ENCODE measurements at places on chromosomes 13 and 19.

- no peak for DNase-seq
These were observed 2.6 kb upstream of the PSG11 start for GRCh38 chr19:43028866-43029265.

DNA sequence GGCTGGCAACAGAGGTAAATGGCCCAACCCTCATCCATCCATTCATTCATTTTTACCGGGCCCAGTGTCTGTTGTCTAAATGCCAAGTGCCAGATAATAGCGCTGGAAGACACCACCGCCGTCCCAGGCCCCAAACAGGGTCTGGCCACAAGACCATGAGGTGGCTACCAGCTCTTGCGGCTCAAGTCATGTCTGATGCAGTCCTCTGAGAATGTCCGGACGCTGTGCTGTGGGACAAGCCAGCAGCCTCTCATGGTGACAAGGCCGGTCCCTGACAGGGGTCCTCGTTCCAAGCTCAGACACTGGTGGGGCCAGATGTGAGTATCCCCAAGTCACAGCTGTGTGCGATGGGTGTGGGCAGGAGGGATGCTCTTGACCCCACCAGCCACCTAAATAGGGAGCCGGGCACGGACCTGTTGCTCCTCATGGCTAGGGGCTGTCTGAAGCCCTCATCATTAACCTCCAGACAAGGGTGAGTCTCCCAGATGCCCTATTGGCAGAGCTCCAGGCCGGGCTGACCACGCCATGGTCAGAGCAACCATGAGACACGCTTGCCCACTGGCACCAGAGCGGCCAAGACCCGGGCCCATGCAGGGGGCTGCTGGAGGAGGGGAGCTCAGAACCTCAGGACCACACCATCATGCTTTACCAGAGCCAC is 58.4 kb downstream of the MLLT1 start:
- DNase-seq = no peak

GRCh38 chr19:19461306-19461670 is 54.1 kb downstream of the TSSK6 start:
- DNase-seq = no peak

- no peak for DNase-seq
These were observed 84.9 kb downstream of the CHST8 start for GRCh38 chr19:33706631-33707030.

DNA sequence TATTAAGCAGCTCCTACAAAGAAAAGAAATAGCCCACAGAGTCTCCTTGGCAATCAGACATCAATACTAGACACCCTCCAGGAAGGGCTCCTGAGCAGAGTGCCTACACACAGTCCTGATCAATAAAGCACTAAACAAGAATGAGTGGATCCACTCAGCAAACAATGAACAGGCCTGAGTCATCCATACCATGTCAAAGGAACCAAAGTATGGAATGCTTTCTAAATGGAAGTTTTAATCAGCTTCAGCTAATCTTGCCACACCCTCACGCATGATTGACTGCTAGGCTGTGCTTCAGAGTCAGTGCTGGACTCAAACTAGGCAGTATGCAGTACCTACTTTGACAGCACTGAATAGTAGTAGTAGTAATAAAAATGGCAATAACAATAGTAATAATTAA is 392.7 kb upstream of the HTR2A start:
- no peak for DNase-seq

GRCh38 chr19:4597975-4598671 is 38.6 kb upstream of the SEMA6B start:
- DNase-seq = peak; percentile 20

DNA sequence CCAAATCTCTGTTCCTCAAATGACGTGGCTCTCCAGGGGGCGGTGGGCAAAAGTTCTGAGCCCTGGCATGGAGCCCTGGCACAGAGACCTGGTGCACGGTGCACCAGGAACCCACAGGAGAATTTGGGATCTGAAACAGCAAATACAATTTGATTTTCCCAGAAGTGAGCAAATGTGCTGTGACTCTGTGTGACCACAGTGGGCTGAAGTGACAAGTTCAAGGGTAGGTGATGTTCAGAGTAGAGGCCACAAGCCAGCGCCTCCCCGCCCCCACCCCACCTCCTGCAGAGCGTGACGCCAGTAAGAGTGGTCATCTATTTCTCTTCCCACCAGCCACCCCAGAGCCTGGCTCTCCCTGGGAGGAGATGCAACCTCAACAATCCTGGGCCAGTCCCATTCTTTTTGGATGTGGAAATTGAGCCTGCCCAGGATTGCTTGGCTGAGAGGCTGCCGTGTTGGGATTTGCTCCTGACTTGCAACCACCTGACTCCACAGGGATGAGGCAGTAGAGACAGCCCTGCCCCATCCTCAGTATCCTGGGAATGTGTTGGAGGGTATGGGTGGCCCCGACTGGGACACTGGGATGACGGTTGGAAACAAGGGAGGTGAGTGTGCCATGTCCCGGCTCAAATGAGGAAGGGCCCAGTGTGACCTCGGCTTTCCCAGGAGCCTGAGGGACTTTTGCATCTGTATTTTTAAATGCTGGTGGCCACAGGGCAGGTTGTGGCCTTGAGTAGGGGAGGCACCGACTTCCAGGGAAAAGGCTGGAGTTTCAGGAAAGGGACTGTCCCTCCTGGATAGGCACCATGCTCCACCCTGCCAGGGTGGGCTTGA is 11.1 kb upstream of the BCL3 start:
- no peak for DNase-seq

GRCh38 chr13:30085087-30085486 is 222.3 kb downstream of the KATNAL1 start:
- DNase-seq = no peak

DNA sequence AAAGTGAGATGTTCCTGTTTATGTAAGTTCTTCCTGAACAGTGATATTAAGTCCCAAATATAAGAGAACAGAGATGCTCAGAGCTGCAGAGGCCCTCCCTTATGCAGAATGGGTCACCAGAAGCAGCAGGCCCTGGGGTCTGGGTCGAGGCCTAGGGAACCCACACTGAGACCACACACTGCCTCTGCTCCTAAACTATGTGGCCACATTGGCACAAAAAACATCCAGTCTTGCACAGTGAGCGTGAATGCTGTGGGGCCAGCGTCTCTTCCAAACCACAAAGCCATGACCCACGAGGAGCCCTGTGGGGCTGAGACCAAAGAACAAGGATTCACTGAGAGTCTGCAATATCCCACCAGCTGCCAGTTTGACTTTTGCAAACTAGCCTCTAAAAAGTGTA is 23.6 kb downstream of the PROZ start:
- no peak for DNase-seq

DNA sequence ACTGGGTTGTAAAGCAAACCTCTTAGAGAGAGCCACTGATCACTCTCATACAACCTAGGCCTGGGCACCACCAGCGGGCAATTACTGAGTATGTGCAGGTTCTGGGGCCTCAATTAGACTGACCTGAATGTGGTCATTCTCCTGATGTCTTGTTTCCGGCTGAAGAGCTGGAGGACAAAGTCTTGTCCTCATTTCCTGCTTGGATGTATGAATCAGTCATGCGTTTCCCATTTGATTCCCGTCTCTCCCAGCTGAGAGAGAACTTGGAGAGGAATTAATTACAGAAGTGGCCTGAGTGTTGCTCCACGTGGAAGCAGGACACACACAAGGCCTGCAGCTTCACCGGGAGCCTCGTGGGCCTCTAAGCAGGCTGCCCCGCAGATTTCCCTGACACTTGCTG is 799.3 kb upstream of the ARGLU1 start:
- DNase-seq = no peak

DNA sequence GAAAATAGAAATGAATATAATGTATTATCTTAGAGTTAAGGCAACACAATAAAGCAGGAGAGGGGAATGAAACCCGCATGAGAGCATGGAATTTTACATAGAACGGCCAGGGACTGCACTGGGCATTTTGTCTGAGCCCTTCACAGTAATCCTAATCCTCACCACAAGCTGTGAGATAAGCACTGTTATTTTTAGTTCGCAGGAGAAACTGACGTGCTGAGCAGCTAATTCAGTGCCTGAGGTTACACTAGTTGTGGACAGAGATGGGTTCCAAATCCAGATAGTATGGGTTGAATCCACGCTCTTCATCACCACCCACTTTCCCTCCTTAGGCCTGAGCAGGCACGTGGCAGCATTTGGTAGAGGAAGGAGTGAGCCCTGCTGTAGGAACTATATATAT is 24.8 kb upstream of the ZNF527 start:
- DNase-seq = no peak

GRCh38 chr19:5977222-5977784 is 637 bp downstream of the RANBP3 start:
- no peak for DNase-seq

- no peak for DNase-seq
These were observed 30.1 kb upstream of the PEPD start for GRCh38 chr19:33551676-33552075.

GRCh38 chr13:20024702-20025101 is 66.2 kb downstream of the ZMYM2 start:
- DNase-seq = no peak

GRCh38 chr19:41192574-41193429 is at the start of gene CYP2S1:
Gene CYP2S1, plus strand, starts transcription at chr19:41193219. Its CDS starts 46 bp downstream, at chr19:41193265.
- no peak for DNase-seq

- peak; percentile 89 for DNase-seq
These were observed 15.1 kb downstream of the CCDC124 start for GRCh38 chr19:17947815-17948513.

DNA sequence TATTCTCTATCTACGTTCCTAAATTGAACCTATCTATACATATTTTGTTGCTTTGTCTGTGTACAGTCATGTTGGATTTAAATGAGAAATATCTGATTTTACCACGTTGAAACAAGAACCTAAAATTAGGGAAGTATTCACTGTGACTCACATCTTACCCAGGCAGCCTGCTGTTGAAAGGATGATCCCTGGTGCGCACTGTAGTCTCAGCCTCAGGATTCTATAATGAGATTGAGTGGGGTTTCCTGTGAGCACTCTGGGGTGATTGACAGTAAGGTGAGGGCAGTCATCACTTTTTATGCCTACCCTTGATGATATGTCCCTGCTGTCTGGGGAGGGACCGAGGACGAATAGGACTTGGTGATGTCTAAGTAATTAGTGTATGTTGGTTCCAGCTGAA is 35.4 kb downstream of the PCCA start:
- no peak for DNase-seq

DNA sequence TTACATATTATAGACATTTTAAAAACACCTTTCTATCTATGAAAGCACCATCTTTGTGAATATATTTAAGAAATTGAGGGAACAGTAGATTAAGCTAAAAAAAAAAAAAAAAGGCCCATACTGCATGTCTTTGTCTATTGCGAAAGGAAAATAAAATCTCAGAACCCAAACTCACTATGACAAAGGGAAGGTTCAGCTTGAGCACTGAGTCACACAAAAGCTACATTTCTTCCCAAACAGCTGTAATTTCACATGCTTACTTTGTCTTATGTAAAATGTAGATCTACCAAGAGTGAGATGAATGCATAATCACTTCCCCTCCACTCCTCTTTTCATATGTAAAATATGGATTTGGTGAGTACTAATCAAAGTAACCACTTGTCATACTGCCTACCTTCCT is 640.1 kb upstream of the KLF12 start:
- no peak for DNase-seq

DNA sequence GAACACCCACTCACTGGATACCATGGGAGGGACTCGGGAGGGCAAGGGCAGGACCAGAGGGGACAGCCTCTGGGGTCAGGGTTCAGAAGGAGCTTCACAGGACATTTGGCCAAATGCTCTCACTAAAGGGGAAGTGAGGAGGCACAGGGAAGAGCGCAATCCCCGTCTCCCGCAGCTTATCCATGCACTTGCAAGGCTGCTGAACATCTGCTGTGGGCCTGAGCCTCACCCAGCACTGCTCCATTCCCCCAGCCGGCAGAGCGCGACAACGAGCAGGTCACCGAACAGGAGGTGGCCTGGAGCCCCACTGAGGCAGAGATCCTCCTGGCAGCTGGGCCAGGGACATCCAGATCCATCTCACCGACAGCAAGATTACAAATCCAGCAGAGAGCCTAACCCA is 23.3 kb downstream of the ELAVL1 start:
- DNase-seq = no peak

DNA sequence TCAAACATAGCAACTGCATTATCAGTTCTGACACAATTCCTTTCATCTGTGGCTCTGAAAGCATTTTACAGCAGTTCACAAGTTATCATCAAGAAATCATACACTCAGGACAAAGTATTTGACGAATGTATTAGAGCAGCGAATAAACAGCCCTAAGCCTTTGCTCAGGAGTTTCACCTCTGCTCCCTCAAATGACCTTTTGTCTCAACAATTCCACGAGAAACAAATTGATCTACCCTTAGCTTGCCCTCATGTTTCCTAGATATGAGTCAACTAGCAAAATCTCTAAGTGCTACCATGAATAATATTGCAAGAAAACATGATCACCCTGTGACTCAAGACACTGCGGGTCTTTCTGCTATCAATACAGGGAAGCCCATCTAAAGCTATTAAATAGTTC is 396.1 kb downstream of the EFNB2 start:
- DNase-seq = no peak

DNA sequence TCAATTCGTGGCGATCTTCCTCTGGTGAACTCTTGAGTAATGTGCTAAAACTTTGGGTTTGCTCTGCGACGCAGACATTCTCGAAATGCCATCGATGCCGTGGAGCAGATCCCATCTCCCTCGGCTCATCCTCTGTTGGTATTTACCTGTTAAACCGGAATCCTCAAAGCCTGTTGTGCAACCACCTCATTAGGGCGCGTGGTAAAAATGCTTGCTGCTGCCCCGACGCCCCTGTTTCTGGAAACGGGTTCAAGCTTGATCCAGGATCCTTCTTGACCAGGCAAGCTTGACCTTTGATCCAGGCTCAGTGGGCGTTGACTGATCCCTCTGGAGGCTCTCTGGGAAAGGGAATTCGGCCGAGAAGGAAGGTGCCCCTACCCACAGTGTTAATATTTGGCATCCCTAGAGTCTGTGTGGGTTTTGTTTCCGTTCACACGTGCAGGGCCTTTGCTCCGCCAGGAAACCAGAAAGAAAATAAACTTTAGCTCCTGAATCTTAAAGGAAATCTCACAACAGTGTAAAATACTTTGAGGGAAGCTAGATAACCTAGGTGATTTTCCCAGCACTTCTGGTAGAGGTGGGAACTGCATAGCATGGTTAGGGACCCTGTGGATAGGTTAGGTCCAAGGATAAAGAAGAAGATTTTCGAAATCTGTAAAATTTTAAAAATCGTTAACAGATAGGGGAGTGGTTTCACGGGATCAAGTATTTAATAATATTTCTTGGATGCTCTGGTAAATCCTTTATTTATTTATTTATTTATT is 1.1 kb downstream of the LSM14A start:
- DNase-seq = no peak

GRCh38 chr13:19382111-19382510 is 179.2 kb downstream of the TPTE2 start:
- DNase-seq = no peak

GRCh38 chr13:108561149-108561548 is 68.3 kb upstream of the MYO16 start:
- DNase-seq = no peak

Measured in stimulated activated CD8-positive, alpha-beta memory T cell treated with anti-CD3 and anti-CD28 coated beads, Interleukin-7, amount 100 ng/mL, for 1 hour (primary cell).